IMR-90 (cell line): ENCODE measurements at places on chromosomes 2 and 18. TPM values are rescaled to one million over a fixed set of nuclear protein-coding genes. Genes with fewer than 3 reads are reported as not detected.

GRCh38 chr2:158953454-158953853, 15.0 kb upstream of the TANC1 start:
- H3K36me3 ChIP-seq: no peaks in the 10 kb centered on the region
- no peaks in the 10 kb centered on the region for H3K27me3 ChIP-seq
- no peak overlapping the region for H3K4me3 ChIP-seq
- peaks cover 6% of the 10 kb centered on the region for H3K4me1 ChIP-seq

GRCh38 chr2:191846515-191847476, at the start of gene CAVIN2:
TSS of gene CAVIN2 (minus strand) at chr2:191847088. CDS start at chr2:191846925, 163 bp downstream.
- peaks cover 17% of the 10 kb centered on the region for H3K4me1 ChIP-seq
- peak within 1 kb of the TSS; percentile 33 for H3K4me3 ChIP-seq
- H3K27ac ChIP-seq: peak within 1 kb of the TSS; percentile 87
- no peaks in the 10 kb centered on the region for H3K36me3 ChIP-seq
- no peaks in the 10 kb centered on the region for H3K27me3 ChIP-seq

EVA1A gene
- 89.2 and 93.7 TPM in 2 replicates for total RNA-seq

HADHB gene
- total RNA-seq: 79.8 and 80.5 TPM in 2 replicates

DNA sequence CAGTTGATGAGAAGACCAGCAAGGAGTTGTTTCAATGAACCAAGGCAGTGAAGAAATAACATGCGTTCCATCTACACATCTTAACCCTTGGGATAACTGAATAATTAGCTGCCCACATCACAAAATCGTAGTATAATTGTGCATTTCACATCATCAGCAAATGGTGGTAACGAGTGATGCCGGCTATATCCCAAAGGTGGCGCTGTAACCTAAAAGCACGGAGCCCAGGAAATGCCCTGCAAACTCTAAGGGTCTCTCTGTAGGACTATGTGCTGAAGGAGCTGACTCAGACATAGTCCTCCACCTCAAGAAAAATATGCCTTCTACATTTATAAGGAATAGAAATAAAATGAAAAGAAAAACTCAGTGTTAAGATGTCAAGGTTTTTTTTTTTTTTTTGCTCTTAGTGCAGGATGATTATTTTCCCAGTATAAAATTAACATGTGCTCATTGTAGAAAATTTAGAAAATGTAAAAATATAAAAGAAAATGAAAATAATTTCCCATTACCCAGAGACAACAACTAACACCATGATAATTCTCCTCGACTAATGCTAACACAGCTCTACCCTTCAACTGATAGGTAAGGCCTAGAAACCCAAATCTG, 23.1 kb upstream of the DSG3 start:
- no peaks in the 10 kb centered on the region for H3K4me1 ChIP-seq
- H3K36me3 ChIP-seq: no peaks in the 10 kb centered on the region
- H3K27me3 ChIP-seq: no peaks in the 10 kb centered on the region

DNA sequence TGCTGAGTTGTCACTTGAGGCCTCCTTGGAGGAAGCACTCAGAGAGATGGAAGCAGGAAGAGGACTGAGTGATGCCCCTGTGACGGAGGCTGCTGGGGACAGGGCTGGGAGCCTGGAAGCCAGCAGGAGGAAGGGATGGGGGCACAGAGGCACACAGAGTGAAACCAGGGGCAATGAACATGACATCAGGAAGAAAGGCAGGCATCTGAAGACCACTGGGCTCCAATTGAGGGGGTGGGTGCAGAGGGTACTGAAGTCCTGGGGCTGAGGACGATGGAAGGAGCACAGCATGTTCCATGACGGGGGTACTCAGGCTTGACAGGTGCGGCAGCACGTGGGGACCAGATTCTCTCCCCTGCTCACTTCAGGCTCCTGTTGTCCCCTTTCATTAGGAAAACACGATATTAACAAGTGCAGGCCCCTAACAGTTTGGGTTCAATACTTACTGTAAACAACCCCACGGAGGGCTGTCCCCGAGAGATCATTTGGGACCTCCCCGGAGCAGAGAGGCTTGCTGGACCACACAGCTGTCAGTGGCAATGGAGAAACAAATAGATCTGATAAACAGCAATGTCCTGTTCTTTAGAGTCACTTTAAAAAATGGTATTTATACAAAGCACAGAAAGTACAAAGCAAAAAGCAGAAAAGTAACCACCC, 8.7 kb downstream of the INPP5D start:
- no peak overlapping the region for H3K27ac ChIP-seq
- DNase-seq: no peak
- H3K4me3 ChIP-seq: no peak overlapping the region

GPR45 gene
- not detected in 2 replicates for total RNA-seq

DNA sequence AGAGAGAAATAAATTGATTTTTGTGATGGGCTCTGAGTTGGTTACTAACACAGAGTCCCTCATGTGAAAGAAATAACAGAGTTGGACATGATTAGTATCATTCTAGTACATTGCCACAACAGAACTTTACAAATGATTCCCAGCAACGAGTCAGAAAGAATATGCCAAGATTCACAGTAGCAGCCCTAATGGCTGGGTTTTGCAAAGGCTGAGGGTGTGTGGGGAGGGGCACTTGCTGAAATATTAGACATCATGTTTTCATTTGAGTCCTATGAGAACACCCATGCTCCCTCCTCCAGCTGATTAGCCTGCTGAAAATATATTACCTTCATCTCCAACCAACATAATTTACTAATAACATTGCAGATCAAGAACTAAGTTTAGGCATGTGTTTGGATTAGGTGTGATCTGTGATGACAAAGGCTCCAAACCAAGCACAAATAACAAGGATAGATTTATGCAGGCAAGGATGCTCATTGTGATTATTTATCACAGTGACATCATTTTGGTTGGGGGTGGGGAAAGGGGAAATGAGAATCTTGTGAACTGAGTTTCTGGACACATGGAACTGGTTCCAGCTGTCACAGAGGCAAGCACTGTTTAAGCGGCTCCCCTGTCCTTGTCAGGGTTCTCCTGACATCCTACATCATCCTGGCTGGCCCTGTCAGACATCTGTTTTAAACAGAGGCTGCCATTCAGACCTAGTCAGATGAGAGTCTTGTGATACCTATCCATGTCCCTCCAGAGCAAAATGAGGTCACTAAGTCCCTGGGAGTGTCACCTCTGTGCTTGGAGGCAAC, 205.8 kb upstream of the NCKAP5 start:
- no peak overlapping the region for H3K4me3 ChIP-seq
- no peak overlapping the region for H3K27ac ChIP-seq
- H3K4me1 ChIP-seq: peaks cover 4% of the 10 kb centered on the region
- no peak for DNase-seq
- H3K36me3 ChIP-seq: no peaks in the 10 kb centered on the region

DNA sequence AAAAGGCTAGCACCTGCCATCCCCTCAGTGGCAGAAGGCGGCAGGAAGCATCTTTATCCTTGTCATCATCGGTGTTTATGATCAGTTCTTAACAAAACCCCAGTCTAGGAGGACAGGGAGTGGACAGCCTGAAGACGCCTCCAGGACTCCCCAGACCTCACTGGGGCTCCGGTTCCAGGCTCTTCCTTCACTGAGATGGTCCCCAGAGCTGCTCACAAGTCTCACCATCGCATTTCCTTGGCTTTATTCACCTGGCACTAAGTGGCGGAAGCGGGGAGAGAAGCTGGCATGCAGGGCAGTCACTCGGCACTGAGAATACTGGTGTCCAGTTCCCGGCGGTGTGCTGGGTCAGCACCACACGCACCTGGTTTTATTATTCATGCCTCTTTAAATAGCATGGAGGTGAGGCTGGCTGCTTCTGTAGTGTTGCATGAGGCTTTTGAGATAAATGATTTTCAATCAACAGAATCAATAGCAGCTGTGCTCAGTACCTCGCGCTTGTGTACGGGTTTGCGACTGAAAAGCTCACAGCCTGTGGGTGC, 68.7 kb downstream of the CABLES1 start:
- H3K36me3 ChIP-seq: peaks cover 33% of the 10 kb centered on the region
- H3K4me1 ChIP-seq: peaks cover 12% of the 10 kb centered on the region
- DNase-seq: no peak

DNA sequence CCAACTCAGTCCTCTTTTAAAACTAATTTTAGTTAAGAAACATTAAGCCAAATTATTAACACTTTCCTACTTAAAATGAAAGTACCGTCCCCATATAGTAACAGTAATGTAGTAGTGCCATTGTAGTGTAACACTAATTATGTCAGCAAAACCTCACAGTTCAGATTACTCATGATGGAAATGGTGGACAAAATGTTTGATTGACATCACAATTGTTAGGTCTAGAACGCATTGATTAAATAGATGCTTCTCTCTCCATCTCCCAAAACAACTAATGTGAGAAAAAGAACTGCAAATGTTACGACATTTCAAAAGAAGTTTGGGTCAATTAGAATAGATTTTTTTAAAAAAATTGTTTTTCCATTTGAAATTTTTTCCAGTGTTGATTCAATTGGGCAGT, 1.2 kb upstream of the ATF2 start:
- no peak overlapping the region for H3K4me3 ChIP-seq
- H3K4me1 ChIP-seq: no peaks in the 10 kb centered on the region
- no peaks in the 10 kb centered on the region for H3K27me3 ChIP-seq
- no peak for DNase-seq
- H3K36me3 ChIP-seq: peaks cover under 1% of the 10 kb centered on the region; the same call in 1 of the 2 replicates

DNA sequence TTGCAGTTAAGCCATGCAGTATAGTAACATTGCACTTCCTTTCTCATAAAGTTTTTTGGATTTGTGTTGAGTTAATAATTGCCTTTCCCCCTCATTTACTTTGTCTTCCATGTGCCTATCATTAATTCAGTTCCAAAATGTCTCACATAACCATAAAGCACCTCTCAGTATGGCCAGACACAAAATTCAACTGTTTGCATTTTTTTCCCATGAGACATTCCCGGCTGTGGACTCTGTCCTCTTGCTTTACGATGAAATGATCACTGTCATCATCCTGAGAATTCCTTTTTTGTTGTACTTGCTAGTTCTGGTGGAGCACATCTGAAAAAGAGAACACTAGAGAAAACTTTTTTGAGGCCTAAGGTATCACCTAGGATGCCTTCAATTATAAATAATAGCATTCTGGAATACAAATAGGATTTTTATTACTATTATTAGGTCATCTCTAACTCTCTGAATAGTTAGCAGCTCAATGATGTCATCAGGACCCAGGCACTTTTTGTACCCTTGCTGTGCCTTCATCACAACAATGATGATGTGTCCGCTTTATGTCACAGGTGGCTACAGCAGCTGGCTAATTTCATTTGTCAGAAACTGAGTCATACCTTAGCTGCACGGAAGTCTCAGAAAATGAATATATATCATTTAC, 8.5 kb upstream of the ATP8B1 start:
- peak overlapping the region; percentile 2; the same call in 1 of the 2 replicates for H3K27ac ChIP-seq
- H3K4me3 ChIP-seq: no peak overlapping the region
- H3K4me1 ChIP-seq: peaks cover 5% of the 10 kb centered on the region; the same call in 1 of the 2 replicates
- DNase-seq: peak; percentile 60
- no peaks in the 10 kb centered on the region for H3K27me3 ChIP-seq
- H3K36me3 ChIP-seq: no peaks in the 10 kb centered on the region

PAX3 gene
- not detected in 2 replicates for total RNA-seq

CPO gene
- total RNA-seq: not detected in 2 replicates

DNA sequence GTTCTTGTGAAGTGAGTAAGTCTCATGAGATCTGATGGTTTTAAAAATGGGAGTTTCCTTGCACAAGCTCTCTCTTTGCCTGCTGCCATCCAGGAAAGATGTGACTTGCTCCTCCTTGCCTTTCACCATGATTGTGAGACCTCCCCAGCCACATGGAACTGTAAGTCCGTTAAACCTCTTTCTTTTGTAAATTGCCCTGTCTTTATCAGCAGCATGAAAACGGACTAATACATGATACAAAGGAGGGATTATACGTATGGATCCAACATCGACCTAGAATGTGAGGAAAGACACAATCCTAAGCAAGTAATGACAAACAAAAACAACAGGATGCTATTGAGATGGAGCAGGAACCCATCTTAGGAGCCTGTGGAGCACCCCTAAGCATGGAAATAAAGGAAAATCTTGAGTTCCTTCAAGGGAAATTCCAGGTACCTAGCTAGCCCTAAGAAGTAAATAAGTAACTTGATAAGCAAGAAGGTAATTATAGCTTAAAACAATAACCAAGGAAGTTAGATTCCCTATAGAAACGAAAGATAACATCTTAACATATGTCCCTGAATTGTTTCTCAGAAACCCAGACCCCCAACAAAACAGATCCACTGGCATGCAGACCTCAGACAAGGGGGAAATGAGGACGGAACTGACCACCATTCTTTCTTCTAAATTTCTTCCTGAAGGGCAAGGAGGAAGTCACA, 1.5 kb upstream of the TNFRSF11A start:
- no peak overlapping the region for H3K4me3 ChIP-seq
- no peaks in the 10 kb centered on the region for H3K36me3 ChIP-seq
- H3K4me1 ChIP-seq: peaks cover 5% of the 10 kb centered on the region
- no peak for DNase-seq
- H3K27ac ChIP-seq: no peak overlapping the region

GRCh38 chr18:12750076-12750714, 47.4 kb downstream of the PSMG2 start:
- H3K27me3 ChIP-seq: no peaks in the 10 kb centered on the region
- H3K36me3 ChIP-seq: no peaks in the 10 kb centered on the region
- DNase-seq: no peak
- peaks cover 7% of the 10 kb centered on the region for H3K4me1 ChIP-seq
- H3K27ac ChIP-seq: no peak overlapping the region

ANKRD30B gene
- total RNA-seq: not detected in 2 replicates

CCDC141 gene
- total RNA-seq: under 0.01 TPM in 1 of 2 replicates, not detected in the other

GRCh38 chr18:74841248-74841647, 243.6 kb downstream of the ZNF407 start:
- H3K4me1 ChIP-seq: peaks cover 10% of the 10 kb centered on the region
- H3K36me3 ChIP-seq: no peaks in the 10 kb centered on the region; the same call in none of the 2 replicates
- no peak overlapping the region for H3K27ac ChIP-seq

DNA sequence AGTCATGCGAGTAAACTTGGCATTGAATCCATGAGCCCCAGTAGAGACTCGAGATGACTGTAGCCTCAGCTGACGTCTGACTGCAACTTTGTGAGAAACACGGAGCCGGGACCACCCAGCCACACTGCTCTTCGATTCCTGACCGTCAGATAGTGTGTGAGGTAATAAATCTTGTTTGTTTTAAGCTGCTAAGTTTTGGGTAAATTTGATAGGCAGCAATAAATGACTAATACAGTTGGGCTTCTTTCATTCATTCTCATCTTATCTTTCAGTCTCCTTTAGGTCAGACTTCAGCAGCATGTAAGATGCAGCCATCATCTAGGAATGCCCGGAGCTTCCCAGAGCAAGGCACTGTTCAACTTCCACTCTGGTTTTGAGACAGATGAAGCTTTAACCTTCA, 8.0 kb upstream of the KLHL29 start:
- H3K4me1 ChIP-seq: peaks cover 2% of the 10 kb centered on the region
- no peak overlapping the region for H3K27ac ChIP-seq
- H3K36me3 ChIP-seq: no peaks in the 10 kb centered on the region
